ENCODE measurements at places on chromosomes 2 and 18.
A peak's percentile ranks its signal among the peaks of the same experiment; 100 is the strongest.

GRCh38 chr18:62857263-62857976, 142.1 kb downstream of the PHLPP1 start:
- no peak for DNase-seq

DNA sequence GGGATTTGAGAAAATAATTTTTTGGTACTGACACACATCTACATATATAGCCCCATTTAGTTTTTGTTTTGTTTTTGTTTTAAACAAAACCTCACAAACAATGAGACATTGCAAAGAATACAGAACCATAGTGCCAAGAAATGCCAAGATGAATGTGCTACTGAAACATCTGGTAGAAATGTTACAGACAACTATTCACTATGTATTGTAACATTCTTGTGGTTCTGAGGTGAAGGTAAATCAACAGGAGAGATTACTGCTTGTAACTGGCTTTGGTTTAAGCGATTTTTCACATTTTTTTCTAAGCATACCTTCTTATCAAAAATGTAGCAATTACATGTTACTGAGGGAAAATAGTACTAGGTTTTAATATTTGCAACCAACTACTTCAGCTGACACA, 281.3 kb downstream of the ZNF804A start:
- DNase-seq: no peak

DNA sequence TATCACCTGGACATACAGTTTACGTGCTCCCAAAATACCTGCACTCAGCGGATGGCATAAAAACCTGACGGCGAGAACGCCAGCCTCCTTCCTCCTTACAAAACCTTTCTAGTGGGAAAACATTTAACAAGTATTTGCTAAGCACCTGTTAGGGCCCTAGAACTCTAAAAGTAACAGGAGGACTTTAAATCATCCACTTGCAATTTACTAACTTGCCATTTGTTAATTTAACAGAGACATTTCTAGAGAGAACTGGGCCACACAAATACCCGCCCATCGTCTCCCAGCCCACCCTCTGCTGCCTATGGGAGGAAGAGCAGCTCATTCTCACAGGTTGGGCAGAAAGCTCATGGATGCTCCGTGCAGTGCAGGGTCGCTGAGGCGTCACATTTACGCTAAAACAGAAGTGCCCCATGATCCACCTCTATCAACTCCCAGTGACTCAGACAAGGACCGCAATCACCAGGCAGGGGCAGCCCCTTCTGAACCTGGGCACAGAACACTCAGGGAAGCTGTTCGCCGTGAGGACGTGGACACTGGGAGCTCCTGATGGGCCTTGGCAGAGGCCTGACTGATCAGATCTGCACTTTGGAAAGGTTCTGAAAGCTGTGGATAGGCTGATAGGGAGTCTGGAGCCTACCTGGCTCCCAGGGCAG, 106.9 kb downstream of the HDAC4 start:
- peak; percentile 51 for DNase-seq

- DNase-seq: no peak
These were observed 27.3 kb upstream of the NTSR2 start for GRCh38 chr2:11697103-11697871.

DNA sequence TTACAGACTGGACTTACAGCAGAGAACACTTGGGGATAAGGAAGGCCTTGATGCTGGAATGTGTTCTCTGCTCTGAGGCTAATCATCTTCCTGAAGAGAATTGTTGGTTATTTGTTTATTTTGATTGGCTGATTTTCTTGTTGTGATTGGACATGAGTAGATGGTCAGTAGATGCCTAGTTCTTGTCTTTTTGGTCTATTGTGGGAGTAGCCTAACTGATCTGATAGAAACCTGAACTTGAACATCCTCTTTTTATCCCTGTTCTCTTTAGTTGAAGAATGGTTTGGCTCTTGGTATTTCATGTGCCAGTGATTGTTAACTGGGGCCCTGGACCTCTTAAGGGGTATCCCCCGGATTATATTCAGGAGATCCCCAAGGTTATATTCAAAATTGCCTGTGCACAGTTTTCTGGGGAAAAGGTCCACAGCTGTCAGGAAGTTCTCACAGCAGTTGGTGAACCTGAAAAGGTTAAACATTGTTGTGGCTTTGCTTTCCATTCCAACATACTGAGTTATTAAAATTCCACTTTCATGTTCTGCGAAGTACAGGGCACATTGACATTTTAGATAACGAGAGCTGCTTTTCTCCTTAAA, 13.6 kb downstream of the TWSG1 start:
- no peak for DNase-seq

DNA sequence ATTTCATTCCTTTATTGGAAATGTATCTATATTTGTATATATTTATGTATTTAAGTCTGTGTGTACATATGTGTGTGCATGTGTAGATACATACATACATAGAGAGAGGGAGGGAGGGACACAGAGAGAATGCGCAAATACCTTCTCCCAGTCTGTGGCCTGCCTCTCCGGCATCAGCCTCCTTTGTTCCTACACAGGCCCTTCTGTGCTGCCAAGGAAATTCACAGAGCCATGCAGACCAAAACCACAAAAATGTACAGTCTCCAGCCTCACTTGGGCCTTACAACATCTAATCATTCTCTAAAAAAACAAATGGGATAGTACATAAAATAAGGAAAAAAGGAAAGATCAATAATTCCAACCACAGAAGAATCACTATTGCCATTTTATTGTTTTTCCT, 8.8 kb upstream of the CRACDL start:
- no peak for DNase-seq

DNA sequence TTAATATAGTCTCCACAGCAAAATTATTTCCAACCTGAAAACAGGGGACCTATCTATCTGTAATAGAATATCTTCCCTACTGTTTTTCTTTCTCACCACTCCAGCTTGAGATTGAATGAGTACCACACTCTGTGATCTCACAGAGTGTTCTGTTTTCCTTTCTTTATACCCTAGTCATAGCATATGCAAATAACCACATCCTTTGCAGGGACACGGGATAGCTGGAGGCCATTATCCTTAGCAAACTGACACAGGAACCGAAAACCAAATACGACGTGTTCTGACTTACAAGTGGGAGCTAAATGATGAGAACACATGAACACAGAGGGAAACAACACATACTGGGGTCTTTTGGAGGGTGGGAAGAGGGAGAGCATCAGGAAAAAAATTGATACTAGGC, 224.7 kb downstream of the SLC8A1 start:
- DNase-seq: no peak

DNA sequence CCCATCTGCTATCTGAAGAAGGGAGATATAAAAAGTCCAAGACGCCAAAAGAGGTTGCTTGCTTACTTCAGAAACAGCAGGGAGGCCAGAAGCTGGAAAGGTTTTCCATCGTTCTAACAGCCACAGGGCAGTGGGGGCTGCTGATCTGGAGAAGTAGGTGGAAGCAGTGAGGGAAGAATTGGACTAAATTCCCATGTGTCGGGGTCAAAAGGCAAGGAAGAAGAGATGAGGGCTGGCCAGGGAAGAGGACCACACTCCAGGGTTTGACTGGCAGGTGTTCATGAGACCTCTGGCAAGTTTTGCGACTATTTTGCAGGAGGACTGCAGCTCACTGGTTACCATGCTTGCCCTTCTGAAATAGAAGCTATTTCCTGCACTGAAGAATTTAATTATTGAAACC, 91.0 kb downstream of the SCG2 start:
- DNase-seq: no peak

DNA sequence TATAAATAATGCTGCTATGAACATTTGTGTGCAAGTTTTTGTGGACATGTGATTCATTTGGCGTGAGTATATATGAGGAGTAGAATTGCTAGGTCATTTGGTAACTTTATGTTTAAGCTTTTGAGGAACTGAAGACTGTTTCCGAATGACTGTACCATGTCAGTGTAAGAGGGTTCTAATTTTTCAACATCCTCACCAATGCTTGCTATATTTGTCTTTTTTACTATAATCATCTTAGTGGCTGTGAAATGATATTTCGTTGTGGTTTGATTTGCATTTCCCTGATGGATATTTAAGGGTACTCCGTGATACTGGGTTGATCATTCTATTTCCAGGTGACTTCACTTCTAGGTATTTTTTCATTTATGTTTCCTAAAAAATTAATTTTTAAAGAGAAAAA, 241.1 kb downstream of the BCL2 start:
- DNase-seq: no peak

DNA sequence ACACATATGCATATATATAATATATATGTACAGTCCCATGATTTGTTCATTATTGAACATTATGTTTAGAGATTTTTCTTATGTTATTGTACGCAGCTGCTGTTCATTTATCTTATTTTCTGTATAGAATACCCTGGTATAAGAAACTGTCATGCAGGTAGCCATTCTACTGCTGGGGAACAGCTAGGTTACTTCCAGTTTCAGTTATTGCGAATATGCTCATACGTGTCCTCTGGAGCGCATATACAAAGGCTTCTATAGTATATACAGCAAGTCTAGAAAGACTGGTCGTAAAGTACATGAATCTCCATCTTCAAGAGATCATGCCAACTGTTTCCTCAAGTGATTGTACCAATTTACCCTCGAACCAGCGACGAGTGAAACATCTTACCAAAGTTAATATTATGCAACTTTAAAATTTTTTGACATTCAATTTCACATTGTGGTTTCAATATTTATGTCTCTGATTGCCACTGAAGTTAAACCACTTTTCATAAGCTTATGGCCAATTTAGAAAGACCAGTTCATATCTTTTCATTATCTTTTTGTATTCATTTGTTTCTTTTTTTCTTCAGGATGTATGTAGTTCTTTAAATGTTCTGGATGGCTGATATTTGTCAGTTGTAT, 53.5 kb downstream of the RDH14 start:
- no peak for DNase-seq

- DNase-seq: no peak
These were observed 77.7 kb downstream of the RHOB start for GRCh38 chr2:20524412-20525040.

Data from activated T-helper 1 cell treated with anti-CD3 and anti-CD28 coated beads, Interleukin-2, amount 50 U/mL, for 16 hours (primary cell).